ENCODE measurements at places on chromosomes 2 and 18. TPM values are rescaled to one million over a fixed set of nuclear protein-coding genes. Genes with fewer than 3 reads are reported as not detected.

Gene STPG4
- 0.49 TPM for total RNA-seq

Gene DLX1
- total RNA-seq, result 20.2 TPM

Gene TUBB6
- total RNA-seq, result 19.7 TPM

Gene ACADL
- total RNA-seq, result 4.7 TPM

Gene ZNF512
- total RNA-seq, result 48.7 TPM

Gene MLPH
- total RNA-seq, result 0.98 TPM

Gene PREPL
- 137 TPM for total RNA-seq

Gene DNER
- total RNA-seq, result 75.7 TPM

Gene ERFE
- total RNA-seq, result 0.74 TPM

Gene YPEL5
- 90.2 TPM for total RNA-seq

Measured in temporal lobe (tissue), 4 donors.